HCEC 1CT (cell line): ENCODE measurements at places on chromosomes 1 and 21.

DNA sequence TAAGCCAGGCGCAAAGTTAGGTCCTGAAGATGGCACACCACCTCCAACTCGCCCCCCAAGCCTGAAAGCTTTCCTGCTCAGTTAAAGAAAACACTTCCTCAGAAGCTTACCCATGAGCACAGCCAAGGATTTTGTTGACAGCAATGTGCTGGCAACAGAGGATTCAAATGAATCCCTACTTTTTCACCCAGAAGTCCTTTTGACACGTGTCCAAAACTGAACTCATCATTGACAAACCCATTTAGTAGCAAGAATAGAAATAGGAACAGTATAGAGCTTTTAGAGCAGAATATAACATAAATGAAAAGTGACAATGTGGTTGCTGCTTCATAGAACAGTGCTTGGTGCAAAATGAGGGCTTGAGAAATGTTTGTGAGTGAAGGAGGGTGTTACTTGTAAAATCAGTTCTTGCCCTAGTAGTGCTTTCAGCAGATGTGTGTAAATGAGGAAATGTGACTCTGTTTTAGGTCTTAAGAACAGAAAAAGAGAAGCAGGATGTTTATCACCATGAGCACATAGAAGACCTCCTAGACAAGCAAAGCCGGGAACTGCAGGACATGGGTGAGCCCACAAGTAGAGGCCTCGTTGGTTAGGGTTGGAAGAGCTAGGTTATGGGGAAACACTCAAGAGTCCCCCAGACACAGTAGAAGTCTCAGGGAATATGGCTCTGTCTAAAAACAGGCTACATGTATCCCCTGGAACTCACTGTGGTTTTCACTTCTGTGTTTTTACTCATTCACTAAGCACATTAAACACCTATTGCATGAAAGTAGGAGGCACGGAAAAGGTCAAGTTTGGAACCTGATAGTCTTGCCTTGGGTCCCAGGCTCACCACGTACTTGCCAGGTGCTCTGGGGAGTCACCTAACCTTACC lies 48.6 kb upstream of the TMEM125 start:
- no peak for DNase-seq

GRCh38 chr1:165257969-165258459 lies 98.5 kb downstream of the LMX1A start:
- DNase-seq = peak; percentile 4

DNA sequence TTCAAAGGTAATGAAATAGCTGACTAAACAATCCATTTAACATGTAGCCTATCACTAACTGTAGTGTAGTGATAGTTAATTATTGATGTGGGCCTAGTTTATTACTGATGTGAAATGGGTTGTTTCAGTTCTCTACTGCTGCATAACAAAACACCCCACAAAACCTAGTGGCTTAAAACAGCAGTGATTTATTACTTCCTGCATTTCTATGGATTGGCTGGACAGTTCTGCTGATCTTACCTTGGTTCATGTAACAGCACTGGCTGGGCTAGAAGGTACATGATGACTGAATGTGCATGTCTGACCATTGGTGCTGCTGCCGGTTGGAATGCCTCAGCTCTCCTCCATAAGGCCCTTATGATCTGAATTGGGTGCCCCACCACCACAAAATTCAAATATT lies 5.4 kb upstream of the ABL2 start:
- DNase-seq = no peak

DNA sequence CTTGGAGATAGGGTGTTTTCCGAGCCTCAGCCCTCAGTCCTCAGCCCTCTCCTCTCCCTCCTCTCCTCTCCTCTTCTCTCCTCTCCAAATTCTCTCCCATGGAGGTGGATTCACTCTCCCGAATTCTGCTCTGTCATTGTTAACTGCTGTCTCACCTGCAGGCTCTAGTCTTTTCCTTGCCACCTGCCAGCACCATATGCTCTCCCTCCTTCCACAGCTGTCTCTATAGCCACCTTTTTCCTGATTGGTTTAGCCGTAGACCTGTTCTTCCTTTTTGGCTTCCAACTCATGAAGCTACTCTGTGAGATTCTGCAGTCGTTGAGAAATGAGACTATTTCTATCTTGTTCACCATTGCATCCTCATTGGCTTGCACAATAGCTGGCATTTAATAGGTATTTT lies 19.7 kb downstream of the COG2 start:
- no peak for DNase-seq

GRCh38 chr1:198030682-198031081 lies 113.5 kb downstream of the LHX9 start:
- peak; percentile 31 for DNase-seq

DNA sequence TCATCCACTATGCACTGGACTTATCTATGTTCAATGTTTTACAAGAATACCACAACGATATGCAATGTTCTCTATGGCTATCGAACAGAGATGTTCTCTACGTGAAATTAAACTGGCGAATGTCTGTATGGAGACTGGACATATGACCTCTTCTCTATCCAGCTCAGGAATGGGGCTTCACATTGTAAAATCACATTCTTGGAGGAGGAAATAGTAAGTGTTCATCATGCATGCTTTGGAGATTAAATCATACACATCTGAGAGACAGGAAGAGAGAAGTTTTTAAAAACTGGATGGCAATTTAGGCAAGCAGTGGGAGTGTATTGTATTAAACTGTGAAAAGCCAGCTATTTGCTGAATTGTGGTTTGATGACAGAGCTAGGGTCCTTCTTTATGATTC lies 47.9 kb upstream of the RGL1 start:
- peak; percentile 87 for DNase-seq

DNA sequence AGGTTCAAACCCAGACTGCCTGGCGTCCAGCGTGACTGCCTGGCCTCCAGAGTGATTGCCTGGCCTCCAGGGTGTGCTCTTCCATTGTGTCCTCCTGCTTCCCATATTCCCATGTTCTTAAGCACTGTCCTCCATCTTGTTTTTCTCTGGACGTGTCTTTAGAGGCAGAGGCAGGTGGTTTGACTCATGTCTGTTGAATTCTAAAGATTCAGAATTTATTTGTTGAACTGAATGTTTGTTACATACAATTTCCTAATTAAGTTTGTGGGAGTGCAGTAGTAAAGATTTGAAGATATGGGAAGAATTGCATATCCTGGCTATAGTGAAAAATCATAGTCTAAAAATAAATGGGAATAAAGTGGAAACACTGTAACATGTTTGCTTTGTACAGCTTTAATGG lies 18.3 kb downstream of the ST6GALNAC3 start:
- DNase-seq = no peak

DNA sequence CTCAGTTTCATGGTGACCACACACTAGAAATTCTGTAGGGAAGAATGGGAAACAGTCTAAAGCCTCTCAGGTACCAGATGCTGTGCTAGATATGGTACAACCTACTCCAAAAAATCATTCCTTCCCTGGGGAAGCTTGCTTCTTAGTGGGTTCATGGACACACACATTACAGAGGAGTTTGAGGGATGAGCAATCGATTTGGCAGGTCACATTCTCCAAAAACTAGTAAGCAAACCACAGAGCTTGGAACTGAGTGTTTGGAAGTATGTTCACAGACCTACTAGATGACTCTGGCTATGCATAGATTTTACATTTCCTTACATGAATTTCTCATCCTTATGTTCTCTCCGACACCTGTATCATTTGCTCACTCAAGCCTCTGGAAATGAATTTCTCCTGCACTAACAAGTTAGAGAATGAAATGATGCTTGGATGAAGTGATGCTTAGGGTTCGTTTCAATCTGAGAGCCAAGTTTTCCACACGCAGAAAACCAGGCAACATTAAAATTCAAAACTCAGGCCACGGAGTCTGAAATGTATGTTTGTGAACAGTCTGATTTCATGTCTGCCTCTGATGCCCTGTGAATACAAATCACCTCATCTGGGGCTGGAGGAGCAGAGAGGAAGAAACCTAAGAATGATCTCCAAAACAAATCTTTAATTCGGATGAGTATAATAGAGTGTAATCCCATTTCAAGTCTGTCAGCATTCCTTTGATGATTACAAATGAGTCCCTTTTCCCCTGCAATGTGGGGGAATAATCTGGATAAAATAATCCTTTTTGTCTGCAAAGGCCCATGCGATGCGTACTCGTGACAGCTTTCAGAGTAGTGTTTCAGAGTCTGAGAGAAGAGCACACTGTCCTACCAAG lies 11.0 kb downstream of the EVA1C start:
- DNase-seq = peak; percentile 87

GRCh38 chr1:161019751-161020495 lies 1.0 kb downstream of the F11R start:
- no peak for DNase-seq

- no peak for DNase-seq
Measured at GRCh38 chr1:63099188-63099587, 223.2 kb upstream of the FOXD3 start.

DNA sequence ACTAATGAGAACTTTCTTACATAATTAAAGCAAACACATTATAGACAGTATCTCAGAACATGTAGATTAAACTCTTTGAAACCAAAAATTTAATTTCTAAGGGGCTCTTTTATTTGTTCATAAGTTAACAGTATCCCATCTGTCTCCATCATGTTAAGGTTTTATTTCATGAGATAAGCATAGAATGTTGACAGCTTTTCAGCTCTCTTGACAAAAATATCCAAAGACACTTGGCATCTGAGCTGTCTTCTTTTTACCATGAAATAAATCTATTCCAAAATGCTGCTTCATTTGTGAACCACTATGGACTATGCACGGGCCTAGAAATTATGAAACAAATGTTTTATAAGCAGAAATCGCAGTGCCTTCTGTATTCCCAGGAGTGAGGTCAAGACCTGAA lies 45.2 kb downstream of the SCYL3 start:
- DNase-seq = no peak

DNA sequence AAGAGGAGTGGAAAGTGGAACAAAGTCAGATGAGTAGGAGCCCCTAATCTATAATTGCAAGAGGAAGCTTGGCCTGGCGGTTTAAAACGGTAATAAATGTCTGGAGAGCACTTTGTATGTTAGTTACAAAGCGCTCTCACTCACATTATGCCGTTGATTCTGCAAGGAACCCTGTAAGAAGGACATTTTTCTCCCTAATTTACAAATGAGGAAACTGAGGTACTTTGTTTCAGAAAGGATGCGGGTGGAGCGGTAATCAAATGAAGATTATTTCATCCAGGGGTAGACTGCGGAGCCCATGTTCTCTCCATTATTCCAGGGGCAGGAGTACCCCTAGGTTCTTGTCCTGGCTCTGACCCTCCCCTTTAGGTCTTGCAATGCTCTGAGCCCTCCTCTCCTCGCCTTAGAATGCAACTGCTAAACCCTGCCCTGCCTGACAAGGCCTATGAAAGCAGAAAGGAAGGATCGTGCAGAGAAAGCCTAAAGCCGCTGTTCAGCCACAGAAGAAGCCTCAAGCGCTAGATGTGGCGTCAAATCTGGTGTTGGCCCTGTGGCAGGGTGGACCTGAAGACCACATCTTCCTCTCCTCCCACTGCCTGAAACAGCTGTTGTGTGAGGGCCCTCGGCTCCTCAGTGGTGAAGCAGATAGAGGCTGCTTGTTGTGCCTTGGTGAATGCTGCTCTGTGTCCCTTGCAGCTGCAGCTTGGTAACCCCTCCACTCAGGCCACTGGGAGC lies 588 bp upstream of the PACC1 start:
- DNase-seq = no peak

- DNase-seq = peak; percentile 73
Measured at GRCh38 chr21:36976882-36977651, 10.6 kb upstream of the HLCS start.

- peak; percentile 28 for DNase-seq
Measured at GRCh38 chr21:43697758-43698643, 20.9 kb upstream of the PDXK start.

GRCh38 chr1:242827538-242827937 lies 303.0 kb upstream of the PLD5 start:
- no peak for DNase-seq

DNA sequence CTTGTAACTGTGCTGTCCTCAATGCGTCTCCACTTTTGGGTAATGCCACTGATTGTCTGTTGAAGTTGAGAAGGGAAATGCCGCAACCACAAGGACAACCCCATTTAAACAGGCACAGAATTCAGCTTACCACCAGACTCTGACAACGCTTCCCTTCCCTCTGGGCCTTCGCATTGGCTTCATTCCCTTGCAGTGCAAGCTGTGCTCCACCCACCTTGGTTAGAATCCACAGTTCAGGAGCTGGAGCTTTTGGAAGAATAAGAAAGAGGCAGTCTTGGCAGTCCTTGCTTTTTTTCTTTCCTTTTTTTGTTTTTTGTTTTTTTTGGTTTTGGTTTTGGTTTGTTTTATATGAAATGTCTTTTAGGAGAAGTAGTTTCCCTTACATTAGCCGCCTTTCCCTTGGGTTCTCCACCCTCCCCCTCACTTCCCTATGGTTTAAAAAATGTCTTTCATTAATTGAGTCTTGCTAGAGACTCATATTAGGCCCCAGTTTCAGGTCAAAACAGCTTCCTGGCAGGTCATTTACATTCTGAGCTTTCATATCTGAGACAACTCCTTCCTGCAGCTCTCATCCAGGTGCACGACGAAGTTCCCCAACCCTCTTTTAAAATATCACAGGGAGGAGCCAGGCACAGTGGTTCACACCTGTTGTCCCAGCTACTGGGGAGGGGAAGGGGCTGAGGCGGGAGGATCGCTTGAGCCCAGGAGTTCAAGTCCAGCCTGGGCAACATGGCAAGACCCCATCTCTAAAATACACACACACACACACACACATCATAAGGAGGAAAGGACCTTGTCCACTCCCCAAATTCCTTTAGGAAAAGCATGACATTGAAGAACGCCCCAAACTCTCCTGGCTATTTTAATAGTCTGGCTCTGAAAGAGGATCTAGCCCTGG lies 20.7 kb upstream of the LAX1 start:
- no peak for DNase-seq

DNA sequence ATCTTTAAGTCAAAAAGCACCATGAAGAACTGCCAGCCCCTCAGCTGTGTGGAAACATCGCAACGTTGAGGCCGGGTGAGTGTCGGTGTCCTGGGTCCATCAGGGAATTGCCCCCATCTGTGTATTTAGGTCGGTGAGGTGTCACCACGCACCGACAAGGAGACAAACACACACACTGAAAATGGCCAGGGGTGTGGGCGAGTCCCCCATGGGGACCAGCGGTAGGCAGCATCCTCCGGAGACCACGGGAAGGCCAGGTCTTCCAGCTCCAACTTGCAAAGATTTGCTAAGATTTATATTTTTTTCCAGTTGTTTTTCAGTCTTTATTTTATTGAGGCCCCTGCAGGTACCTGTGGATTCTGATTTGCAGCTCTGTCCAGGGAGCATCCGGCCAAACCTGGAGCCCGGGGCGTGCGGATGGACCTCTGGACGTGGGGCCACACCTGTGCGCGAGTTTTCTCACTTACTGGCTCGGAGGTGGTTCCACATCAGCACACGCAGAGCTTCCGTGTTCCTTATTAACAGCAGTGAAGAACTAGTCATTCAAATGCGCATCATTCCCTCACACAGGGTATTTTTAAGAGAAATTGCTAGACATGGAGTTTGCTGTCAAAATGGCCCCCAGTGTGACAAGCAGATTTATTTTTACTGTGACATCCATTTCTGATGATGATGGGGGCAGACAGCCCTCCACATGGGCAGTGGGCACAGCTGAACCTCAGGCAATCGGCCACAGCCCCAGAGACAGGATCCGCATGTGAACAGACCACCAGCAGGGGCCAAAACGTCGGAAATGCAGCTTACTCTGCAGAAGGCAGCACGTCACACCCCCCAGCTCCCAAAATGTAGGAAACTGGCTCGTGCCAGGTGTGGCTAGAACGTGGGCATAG lies 17.2 kb upstream of the SLC19A1 start:
- DNase-seq = no peak
